ENCODE measurements at places on chromosomes 4 and X. TPM values are rescaled to one million over a fixed set of nuclear protein-coding genes. Genes with fewer than 3 reads are reported as not detected.

The TRAM1L1 gene
- polyA plus RNA-seq, result 2.6 TPM

The CT83 gene
- not detected for polyA plus RNA-seq

DNA sequence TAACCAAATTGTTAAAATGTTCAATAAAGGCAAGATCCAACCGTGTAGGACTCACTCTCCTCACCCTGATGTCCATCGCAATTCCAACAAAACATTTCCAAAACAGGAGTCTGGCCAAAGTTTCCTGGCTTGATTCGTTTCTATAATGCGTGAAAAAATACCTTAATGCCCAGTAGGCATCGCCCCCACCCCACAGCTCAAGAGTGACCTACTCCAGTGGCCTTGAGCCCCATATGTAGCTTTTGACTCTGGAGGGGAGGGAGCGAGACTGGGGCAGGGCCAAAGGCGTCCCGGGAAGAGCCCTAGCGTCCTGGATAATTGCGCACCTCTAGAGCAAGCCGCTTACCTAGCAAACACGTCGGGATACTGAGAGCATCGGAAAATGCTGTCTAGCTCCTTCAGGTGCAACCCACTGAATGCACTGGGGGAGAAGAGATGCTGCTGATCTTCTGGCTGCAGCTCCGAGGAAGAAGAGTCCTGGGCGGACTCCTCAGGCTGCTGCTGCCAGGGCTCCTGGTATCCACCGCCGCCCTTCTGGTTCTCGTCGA lies 55.6 kb upstream of the NKAP start:
- no peak for DNase-seq
- no peaks in the 10 kb centered on the region for H3K4me1 ChIP-seq
- H3K36me3 ChIP-seq, result no peaks in the 10 kb centered on the region
- H3K27me3 ChIP-seq, result peaks cover 40% of the 10 kb centered on the region
- no peak overlapping the region for H3K27ac ChIP-seq

DNA sequence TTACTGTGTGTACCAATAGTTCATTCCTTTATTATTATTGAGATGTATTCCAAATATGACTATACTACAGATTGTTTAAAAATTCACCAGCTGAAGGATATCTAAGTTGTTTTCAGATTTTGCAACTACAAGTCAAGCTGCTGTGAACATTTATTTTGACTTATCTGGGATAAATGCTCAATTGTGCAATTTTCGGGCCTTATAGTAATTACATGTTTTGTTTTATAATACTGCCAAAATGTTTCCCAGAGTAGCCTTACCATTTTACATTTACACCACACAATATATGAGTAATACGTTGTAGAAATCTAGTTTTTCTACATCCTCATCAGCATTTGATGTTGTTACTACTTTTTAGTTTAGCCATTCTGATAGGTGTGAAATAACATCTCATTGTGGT lies 179.6 kb downstream of the ANTXR2 start:
- H3K36me3 ChIP-seq, result no peaks in the 10 kb centered on the region
- DNase-seq, result no peak
- H3K4me1 ChIP-seq, result no peaks in the 10 kb centered on the region
- no peak overlapping the region for H3K4me3 ChIP-seq

DNA sequence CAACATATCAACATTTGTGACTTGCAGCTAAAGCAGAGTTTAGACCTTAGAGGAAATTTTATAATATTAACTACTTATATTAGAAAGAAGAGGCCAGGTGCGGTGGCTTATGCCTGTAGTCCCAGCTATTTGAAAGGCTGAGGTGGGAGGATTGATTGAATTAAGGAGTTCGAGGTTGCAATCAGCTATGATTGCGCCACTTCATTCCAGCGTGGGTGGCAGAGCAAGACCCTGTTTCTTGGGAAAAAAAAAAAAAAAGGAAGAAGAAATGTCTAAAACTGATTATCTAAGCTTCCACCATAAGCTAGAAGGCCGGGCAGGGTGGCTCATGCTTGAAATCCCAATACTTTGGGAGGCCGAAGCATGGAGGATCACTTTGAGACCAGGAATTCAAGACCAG lies 42.0 kb upstream of the USP9X start:
- DNase-seq, result no peak
- H3K27ac ChIP-seq, result no peak overlapping the region
- no peak overlapping the region for H3K4me3 ChIP-seq
- peaks cover 3% of the 10 kb centered on the region for H3K4me1 ChIP-seq

- H3K4me1 ChIP-seq, result no peaks in the 10 kb centered on the region
- no peak overlapping the region for H3K27ac ChIP-seq
- H3K4me3 ChIP-seq, result no peak overlapping the region
- no peak for DNase-seq
- no peaks in the 10 kb centered on the region for H3K27me3 ChIP-seq
- no peaks in the 10 kb centered on the region for H3K36me3 ChIP-seq
Observed at GRCh38 chrX:103565197-103565596, 20.1 kb upstream of the TCEAL4 start.

The FMR1NB gene
- polyA plus RNA-seq, result not detected

- H3K4me3 ChIP-seq, result no peak overlapping the region
- no peaks in the 10 kb centered on the region for H3K36me3 ChIP-seq
- no peaks in the 10 kb centered on the region for H3K27me3 ChIP-seq
Observed at GRCh38 chr4:128823025-128823661, 13.6 kb downstream of the JADE1 start.

DNA sequence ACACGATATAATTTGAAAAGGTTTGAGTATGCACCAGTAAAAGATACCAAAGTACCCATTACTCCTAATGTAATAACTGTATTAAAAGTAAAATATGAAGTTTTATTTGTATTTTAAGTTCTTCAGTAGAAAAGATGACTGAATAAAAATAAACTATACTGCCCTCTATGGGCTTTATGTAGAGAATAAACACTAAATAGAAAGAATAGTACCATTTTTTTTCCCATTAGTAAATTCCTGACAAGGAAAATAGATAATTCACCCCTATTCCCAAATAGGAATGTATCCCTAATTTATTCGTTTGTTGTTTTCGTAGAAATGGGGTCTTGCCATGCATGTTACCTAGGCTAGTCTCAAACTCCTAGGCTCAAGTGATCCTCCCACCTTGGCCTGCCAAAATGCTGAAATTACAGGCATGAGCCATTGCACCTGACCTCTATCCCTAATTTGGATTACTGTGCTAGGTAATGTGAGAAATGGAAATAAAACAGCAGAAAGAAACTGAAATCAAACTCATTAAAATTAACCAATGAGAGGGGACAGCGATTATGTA lies 73.6 kb upstream of the COX18 start:
- no peak overlapping the region for H3K27ac ChIP-seq
- DNase-seq, result no peak
- no peaks in the 10 kb centered on the region for H3K4me1 ChIP-seq

DNA sequence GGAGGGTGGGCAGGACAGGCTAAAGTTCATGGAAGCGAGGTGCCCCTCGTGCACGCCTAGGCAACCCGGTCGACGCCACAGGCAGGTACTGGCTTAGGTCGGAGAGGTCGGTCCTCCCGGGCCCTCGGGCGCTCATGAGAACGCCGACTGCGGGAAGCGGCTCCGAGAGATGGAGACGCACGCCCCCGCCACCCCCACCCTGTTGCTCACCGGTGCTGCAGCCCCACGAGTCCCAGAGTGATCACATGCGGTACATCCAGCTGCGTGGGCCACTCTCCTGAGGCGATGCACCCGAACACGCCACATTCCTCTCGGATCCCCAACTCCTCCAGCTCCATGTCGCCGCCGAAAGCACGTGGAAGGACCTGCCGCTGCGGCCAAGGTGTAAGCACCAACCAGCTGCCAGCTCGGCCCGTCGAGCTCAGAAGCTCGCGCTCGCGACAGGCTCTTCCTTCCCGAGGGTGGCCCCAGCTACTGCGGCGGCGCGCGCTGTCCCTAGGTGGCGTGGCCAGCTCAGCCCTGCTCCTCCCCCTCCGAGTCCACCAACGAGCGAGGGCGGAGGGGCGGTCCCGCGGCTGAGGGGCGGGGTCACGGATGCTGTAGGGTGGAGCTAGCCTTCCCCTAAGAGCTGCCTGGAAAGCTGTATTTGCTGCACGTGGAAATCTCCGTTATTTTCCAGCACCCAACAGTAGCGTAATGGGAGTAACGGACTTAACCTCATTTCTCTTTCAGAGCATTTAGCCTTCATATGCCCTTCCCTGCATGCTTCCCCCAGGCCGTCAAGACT lies at the start of gene PPAT:
PPAT (minus strand) TSS at position 476 of the 787 bp plus-strand sequence; CDS start at position 338, 138 bp downstream.
- no peaks in the 10 kb centered on the region for H3K27me3 ChIP-seq
- no peaks in the 10 kb centered on the region for H3K36me3 ChIP-seq
- H3K4me3 ChIP-seq, result peak within 1 kb of the TSS; percentile 59
- no peaks in the 10 kb centered on the region for H3K4me1 ChIP-seq

The PNCK gene
- polyA plus RNA-seq, result 0.22 TPM

GRCh38 chrX:16797358-16797757 lies 11.1 kb downstream of the TXLNG start:
- no peak overlapping the region for H3K27ac ChIP-seq
- H3K36me3 ChIP-seq, result peaks cover 7% of the 10 kb centered on the region
- DNase-seq, result peak; percentile 57

The EGF gene
- polyA plus RNA-seq, result 1.7 TPM

- no peak for DNase-seq
- H3K4me1 ChIP-seq, result no peaks in the 10 kb centered on the region
- H3K4me3 ChIP-seq, result no peak overlapping the region
- peaks cover 67% of the 10 kb centered on the region for H3K27me3 ChIP-seq
- no peak overlapping the region for H3K27ac ChIP-seq
- H3K36me3 ChIP-seq, result no peaks in the 10 kb centered on the region
Observed at GRCh38 chr4:3871881-3872833, 106.0 kb downstream of the ADRA2C start.

GRCh38 chr4:173503330-173504180 lies 26.5 kb downstream of the HAND2 start:
- H3K27ac ChIP-seq, result no peak overlapping the region
- H3K27me3 ChIP-seq, result peaks cover 78% of the 10 kb centered on the region
- H3K4me3 ChIP-seq, result no peak overlapping the region
- no peaks in the 10 kb centered on the region for H3K36me3 ChIP-seq
- H3K4me1 ChIP-seq, result no peaks in the 10 kb centered on the region
- DNase-seq, result no peak

The ARAF gene
- 54.2 TPM for polyA plus RNA-seq

- H3K27me3 ChIP-seq, result no peaks in the 10 kb centered on the region
- peak; percentile 26 for DNase-seq
- no peaks in the 10 kb centered on the region for H3K36me3 ChIP-seq
Observed at GRCh38 chr4:107719207-107719921, 670 bp downstream of the PAPSS1 start.

GRCh38 chrX:3962511-3963311 lies 249.3 kb upstream of the PRKX start:
- no peaks in the 10 kb centered on the region for H3K36me3 ChIP-seq
- peak; percentile 16 for DNase-seq
- no peak overlapping the region for H3K4me3 ChIP-seq

GRCh38 chr4:19944806-19945205 lies 306.9 kb upstream of the SLIT2 start:
- H3K36me3 ChIP-seq, result no peaks in the 10 kb centered on the region
- peaks cover 11% of the 10 kb centered on the region for H3K27me3 ChIP-seq
- peaks cover 13% of the 10 kb centered on the region for H3K4me1 ChIP-seq
- no peak overlapping the region for H3K4me3 ChIP-seq
- H3K27ac ChIP-seq, result no peak overlapping the region

DNA sequence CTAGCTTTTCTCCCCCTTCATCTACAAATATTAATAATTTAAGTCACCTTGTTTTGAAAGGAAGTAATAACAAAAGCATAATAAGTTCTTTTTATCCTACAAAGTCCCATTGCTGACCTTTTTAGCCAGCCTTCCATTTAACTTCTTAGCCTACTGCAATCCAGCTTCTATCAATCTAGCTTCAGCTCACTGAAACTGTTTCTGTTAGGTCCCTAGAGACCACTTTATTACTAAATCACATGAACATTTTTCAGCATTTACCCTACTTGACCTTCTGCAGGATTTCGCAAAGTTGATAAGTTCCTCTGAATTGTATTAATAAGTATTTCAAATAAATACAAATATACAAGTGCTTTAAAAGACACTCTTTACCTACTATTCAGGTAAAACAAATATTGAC lies 186.5 kb downstream of the ANTXR2 start:
- no peaks in the 10 kb centered on the region for H3K36me3 ChIP-seq
- DNase-seq, result no peak
- no peaks in the 10 kb centered on the region for H3K4me1 ChIP-seq
- no peak overlapping the region for H3K27ac ChIP-seq
- no peaks in the 10 kb centered on the region for H3K27me3 ChIP-seq

The SHROOM2 gene
- 14.6 TPM for polyA plus RNA-seq

The AREG gene
- 0.30 TPM for polyA plus RNA-seq

The SNCA gene
- polyA plus RNA-seq, result 0.46 TPM

DNA sequence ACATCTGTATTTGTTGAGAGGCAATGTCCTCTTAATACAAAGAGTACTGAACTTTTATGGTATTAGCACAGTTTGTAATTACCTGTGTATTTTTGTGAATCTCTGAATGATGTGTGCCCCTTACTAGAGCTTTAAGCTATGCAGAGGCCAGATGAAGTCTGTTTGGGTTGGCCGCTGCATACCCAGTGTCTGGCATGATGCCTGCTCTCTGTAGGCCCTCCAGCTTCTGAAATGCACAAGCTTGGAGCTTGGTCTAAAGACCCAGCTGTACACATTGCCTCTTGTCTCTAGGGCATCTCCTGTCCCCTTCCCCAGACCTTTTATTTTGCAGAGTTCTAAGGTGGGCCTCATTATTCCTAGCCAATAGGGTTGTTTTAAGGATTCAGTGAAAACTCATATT lies 68.6 kb downstream of the CDS1 start:
- no peaks in the 10 kb centered on the region for H3K4me1 ChIP-seq
- peaks cover 1% of the 10 kb centered on the region for H3K27me3 ChIP-seq
- no peaks in the 10 kb centered on the region for H3K36me3 ChIP-seq
- H3K27ac ChIP-seq, result no peak overlapping the region
- no peak for DNase-seq

The ELF2 gene
- 13.7 TPM for polyA plus RNA-seq

- peaks cover 2% of the 10 kb centered on the region for H3K4me1 ChIP-seq
- H3K4me3 ChIP-seq, result peak overlapping the region; percentile 93
- peak overlapping the region; percentile 98 for H3K27ac ChIP-seq
- DNase-seq, result peak; percentile 60
Observed at GRCh38 chr4:71187404-71188155, 151.2 kb upstream of the SLC4A4 start.

The SSX2B gene
- not detected for polyA plus RNA-seq

- H3K36me3 ChIP-seq, result no peaks in the 10 kb centered on the region
- H3K27me3 ChIP-seq, result no peaks in the 10 kb centered on the region
- DNase-seq, result no peak
- H3K27ac ChIP-seq, result no peak overlapping the region
- H3K4me1 ChIP-seq, result peaks cover 3% of the 10 kb centered on the region
- no peak overlapping the region for H3K4me3 ChIP-seq
Observed at GRCh38 chr4:139457318-139457717, 3.4 kb downstream of the RAB33B start.

- no peak overlapping the region for H3K4me3 ChIP-seq
- H3K27ac ChIP-seq, result no peak overlapping the region
- no peaks in the 10 kb centered on the region for H3K36me3 ChIP-seq
- no peaks in the 10 kb centered on the region for H3K4me1 ChIP-seq
Observed at GRCh38 chr4:18626996-18627395, 605.4 kb upstream of the LCORL start.

Data from IMR-90 (cell line).